ENCODE measurements at places on chromosomes 12 and 14.

DNA sequence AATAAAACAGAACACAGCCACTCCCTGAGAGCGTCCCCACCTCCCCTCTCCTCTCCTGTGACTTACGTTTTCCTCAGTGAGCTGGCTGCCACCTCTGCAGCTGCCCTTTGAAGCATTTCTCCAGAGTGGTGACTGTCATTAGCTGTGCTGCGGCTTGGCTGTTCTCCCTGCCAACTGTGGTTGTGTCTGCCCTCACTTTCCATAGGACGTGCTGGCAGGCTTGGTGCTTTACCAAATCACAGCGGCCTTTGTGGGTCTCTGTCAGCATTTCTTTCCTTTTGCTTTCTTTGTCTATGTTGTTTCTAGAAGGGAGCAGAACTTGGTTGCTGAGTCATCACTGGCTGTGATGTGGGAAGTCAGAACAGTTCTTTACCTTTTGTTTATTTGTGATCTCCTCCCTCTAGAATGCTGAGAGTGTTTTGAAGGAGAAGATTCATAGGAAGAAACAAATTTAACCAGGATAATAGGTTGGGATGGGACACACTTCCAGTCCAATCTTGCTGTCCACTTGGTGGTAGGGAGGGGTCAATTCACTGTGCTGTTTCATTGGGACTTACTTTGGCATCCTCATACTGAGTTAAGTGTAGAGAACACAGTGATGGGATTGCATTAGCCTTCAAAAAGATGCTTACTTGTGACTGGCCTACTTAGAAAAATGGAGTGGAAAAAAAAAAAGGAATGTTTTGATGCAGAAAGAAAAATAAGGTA lies 88.2 kb downstream of the TMX1 start:
- no peak for DNase-seq

DNA sequence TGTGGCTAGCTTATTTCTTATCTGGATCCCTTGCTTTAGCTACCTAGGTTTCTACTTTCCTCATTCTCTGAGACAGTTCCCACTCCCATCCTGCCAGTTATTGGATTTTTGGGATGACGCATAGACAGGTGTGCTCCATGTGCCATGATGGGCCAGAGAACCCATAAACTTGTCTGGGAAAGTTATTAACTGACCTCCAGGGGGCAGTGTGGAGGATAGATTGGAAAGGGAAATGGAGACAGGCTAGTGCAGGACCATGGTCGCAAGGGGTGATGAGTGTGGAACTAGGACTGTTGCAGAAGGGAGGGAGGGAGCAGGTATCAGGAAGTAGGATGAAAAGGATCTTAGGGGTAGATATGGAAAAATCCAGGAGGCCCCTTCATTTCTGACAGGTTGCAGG lies 80.3 kb downstream of the ESRRB start:
- peak; percentile 18 for DNase-seq

DNA sequence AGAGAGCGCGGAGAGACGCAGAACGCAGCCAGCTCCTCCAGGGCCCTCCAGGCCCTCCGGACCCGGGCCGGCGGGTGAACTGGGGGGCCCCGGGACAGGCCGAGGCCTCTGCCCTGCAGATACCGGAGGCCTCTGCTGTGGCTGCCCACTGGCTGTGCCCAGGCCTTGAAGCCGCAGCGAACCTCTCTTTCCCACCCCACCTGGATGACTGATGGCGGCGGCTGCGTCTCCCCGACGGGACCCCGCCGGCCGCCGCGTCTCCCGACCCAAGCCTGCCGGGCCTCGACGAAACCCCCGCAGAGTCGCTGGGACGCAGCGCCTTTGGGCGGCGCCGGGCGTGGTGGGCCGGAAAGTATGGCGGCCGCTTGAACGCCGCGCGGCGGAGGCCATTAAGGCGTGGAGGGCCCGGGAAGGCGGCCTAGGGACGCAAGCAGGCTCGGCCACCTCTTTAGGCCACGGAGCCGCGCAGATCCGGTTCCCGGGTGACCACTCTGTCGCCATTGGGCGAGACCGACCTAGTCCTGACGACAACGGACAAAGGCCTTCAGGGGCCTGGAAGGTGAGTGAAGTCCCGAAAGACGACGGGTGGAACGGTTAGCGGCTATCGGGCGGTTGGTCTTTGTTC lies 8.4 kb upstream of the ERGIC2 start:
- DNase-seq = no peak

GRCh38 chr12:111120578-111120977 lies 200.2 kb upstream of the MYL2 start:
- no peak for DNase-seq

DNA sequence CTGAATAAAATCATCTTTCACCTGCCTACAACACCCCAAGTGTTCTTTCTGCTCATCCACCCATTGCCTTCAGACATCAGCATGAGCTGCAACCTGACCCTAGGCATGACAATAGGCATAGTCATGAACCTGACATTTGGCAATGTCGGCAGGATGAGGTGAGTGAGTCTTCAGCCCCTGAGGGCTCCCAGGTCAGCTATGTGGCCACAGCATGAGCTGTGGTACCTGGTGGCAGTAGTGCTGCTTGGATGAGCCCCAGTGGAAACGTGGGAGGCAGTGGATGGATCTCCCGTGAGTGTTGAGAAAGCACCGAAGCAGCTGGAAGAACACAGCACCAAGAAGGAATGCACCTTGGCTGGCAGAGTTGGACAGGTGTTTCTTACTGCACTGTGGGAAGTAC lies 334.8 kb upstream of the FAR2 start:
- no peak for DNase-seq
